ENCODE measurements at places on chromosomes 13 and 19.

DNA sequence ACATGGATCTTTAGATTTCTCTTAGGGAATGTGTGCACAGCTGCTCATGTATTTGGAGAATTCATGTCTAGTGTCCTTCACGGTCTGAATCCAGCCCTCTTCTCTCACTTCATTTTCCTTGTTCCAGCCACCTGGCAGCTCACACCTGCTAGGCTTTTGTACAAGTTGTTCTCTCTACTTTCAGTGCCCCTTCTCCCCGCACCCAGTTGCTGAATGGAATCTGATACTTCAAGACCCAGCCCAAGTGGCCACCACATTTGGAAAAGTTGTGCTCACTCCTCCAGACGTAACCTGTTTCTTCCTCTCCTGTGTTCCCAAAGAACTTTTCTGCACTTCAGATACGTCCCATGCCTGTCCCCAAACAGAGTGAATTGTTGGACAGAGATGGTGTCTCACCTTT, 235.6 kb downstream of the SHISA2 start:
- no peak for DNase-seq

- no peak for DNase-seq
These were observed 65.1 kb downstream of the FLT1 start for GRCh38 chr13:28429685-28430290.

DNA sequence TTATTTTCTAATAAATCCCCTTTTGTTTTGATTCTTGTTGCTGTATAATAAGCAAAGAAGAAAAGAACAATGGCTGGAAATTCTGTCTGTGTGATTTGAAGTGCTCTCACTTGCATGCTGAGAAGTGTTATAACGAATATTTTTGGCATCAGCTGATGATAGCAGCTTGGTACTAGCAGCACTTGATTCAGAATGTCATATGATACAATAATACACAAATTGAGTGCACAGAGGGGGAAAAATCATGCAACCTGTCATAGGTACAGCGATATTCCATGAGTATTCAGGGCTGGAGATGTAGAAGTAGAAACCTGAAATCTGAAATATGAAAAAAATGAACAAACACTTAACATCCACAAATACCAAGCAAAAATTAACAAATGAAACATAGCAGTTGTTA, 108.1 kb downstream of the FGF14 start:
- DNase-seq, result no peak

DNA sequence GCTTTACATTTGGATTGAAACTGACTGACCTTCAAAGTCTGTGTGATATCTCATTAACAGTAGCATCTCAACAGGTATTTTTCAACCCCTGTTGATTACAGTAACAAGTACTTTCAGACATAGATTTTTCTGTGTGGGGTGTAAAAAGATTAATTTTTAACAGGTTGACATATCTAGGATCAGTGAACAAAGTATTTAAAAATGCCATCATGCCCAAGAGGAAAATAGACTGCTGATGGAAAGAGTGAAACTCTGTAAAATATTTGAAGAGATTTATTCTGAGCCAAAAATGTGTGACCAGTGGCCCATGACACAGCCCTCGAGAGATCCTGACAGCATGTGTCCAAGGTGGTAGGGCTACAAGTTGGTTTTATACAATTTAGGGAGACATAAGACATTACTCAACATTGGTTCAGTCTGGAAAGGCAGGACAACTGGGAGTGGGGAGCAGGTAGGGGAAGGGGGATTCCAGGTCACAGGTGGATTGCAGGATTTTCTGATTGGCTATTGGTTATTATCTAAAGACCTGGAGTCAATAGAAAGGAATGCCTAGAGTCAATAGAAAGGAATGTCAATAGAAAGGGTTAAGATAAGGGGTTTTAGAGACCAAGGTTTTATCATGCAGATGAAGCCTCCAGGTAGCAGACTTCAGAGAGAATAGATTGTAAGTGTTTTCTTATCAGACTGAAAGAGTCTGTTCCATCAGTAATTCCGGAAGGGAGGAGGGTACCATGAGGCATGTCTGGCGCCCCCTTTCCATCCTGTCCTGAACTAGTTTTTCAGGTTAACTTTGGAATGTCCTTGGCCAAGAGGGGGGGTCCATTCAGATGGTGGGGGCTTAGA, 29.1 kb downstream of the TNFRSF19 start:
- DNase-seq, result no peak

- peak; percentile 19 for DNase-seq
These were observed 399.1 kb upstream of the GPC6 start for GRCh38 chr13:92827503-92827902.

DNA sequence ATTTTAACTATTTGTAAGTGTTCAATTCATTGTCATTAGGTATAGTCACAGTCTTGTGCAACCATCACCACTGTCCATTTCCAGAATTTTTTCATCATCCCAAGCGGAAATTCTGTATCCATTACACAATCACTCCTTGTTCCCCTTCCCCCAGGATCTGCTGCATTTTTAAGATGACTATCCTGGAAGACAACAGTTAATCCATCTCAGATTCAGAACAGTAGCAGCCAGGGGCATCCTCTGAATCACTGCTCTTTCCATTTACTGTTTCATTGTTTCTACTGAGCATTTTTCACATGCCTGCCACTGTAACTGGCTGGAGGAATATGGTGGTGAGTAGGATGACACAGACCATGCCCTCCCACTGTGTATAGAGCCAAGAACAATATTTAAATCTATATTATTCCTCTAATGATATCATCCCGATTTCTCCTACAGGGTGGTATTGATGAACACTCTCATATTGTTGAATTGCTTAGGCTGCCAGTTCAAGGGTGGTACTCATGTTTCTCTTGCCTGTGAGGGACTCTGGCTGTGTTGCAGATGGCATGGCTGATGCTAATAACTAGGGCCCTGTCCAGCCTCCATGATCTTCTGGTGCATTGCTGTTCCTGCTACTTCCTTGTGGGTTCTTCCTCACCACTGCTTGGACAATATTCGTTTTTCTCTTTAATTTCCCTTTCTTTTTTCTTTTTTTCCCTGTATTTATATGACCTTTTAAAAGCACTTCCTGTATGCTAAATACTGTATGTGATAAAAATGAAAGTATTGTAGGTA, 59.0 kb downstream of the WDFY2 start:
- no peak for DNase-seq

DNA sequence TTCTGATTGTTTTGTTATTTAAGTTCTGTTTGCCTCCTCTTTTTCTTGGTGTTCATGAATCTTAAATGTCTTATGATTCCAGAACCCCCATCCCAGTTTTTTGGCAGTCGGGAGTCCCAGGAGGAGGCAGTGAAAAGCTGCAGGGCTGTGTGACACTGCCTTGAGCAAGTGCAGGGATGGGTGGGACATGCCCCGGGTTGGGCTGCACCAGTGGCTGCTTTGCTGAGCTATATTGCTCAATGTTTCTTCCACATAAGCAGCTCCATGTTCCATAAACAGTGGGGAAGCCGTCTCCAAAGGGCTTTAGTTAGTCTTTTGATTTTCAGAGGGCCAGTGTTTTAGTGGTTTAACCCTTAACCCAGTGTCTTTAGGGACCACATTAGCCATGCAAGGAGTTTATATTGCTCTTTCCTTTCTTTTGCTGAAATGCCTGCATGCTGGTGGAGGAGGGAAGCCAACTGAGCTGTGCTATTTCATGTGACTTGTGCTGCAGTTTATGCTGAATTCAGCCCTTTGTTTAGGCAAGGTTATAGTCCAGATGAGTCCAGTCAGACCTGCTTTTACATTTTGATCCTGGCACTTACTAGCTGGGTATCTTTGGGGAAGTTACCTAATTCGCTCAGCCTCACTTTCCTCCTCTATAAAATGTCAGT, 13.1 kb downstream of the ATP8A2 start:
- DNase-seq, result no peak

GRCh38 chr13:39105110-39105509, 66.9 kb downstream of the NHLRC3 start:
- DNase-seq, result peak; percentile 50

DNA sequence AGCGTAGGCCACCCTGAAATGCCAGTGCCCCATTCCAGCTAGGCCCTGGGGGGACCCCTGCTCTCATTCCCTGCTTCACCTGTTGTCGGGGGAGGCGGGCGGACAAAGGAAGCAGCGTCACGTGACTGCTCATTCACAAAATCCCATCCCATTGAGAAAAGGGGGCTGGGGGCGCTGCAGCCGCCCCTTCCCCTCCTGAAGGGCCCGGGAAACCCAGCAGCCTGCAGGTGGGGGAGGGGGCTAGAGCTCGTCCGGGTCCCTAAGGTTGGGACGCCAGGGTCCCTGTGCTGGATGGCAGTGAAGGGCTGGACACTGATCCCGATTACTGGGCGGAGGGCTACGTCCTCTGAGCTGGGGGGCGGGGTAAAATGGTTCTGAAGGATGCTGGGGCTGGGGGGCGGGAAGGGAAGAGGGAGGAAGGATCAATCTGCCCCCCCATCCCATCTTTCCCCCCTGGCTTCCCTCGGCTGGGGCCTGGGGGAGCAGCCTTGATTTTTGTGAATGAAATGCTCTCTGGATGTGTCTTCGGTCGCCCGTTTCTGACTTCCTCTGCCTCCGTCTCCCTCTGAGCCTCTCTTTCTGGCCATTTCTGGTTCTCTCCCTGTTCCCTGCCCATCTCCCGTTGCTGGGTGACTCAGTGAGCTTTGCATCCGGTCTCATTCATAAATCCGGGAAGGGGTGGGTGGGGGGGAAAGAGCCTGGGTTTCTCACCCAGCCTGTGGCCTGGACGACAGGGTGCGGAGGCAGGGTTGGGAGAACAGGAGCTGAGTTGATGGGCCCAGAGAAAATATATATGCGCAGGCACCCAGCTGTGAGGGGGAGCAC, 816 bp downstream of the SPRED3 start:
- no peak for DNase-seq

DNA sequence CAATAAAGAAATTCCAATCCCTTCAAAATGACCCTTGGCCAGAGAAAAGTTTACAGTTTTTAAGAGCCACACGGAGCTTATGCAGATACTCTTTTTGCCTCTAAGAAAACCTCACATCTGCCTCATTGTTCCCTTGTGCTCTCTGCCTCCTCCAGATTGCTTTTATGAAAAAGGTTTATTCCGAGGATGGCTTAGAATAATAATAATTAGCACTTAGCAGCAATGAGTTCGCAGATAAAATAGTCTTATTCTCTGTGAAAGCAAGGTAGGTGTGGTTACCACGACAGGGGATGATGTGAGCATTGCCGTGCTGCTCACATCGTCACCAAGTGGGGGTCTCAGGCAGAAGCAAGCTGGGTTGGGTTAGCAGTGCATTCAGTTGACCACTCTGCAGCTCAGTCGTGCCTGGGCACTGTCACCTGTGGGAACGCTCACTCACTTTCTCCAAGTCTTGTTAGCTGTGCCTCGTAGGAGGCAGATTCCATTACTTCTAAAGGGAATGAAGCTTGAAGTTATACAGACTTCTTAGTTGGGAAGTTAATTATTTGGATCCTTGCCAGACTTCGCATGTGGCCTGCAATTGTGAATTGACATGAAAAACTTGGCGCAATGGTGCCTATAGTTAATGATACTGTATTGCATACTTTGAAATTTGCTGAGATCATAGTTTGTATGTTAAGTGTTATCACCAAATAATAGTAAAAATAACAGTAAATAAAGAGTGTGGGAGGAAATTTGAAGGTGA, 157.2 kb downstream of the MYO16 start:
- DNase-seq, result no peak

- no peak for DNase-seq
These were observed 11.3 kb downstream of the LSM4 start for GRCh38 chr19:18311502-18312091.

- no peak for DNase-seq
These were observed 88.1 kb downstream of the SHISA2 start for GRCh38 chr13:25963674-25964073.

Data from OCI-M1 (cell line).